EH (cell line): ENCODE measurements at places on chromosomes 2 and 18.

GRCh38 chr2:219636144-219636915 is 8.9 kb downstream of the SLC4A3 start:
- no peak for DNase-seq

- DNase-seq: no peak
Observed at GRCh38 chr2:225996462-225996828, 596.9 kb downstream of the NYAP2 start.

DNA sequence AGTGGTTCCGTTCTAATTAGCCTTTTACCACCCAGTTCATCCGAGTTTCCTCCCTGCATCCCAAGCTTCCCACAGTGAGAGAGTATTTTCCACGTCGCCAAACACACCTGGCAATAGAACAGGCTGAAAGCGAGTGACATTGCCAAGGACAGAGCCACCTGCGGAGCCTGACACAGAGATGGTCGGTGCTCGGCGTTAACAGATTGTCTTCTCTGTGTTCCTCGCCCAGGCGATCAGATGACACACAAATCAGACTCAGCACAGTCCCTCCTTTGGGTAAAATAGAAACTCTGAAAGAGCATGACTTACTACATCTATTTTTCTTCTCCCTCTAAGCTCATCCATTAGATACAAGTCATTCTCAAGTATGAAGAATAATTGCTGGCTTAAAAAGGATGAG is 107.7 kb downstream of the CD226 start:
- DNase-seq: no peak

DNA sequence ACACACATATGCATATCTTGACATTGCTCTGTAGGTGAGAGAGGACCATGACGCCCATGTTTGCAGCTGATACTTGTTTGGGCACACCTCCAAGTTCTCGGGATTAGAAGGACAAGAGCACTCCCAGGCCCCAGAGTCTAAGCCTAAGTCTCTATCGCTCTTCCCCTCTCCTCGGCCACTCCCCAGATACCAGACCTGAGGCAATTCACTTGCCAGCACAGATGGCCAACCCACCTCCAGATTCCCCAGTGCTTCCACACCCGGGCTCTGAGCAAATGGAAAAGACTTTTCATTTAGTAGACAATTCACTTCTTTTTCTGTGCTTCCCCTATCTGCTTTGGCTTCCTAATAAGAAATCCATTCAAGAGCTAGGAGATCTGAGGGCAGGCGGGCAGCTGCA is 32.9 kb downstream of the EHD3 start:
- no peak for DNase-seq

DNA sequence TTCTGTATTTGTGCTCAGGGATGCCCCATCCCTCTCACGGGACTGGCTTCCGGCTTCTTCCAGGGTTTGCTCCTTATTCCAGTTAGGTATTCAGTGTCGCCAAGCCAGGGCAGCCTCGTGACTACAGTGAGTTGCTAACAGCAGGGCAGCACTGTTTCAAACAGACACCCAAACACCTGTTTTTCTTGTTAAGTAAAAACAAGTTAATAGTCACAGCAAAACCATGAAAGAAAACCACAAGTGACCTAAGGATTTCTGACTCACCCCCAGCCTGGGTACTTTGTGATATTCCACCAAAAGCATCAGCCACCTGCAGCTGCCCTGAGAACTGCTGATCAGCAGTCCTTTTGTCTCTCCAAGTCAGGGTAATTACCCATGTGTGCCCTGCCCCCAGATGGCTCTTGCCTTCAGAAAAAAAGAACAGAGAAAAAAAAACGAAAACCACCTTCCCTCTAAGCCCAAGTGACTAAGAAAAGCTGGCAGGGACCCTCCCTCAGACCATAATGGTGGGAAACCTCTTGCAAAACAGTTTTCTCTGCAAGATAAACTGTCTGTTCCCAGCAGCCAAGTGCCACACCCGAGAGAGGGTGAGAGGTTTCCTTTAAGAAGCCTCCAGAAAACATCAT is 178.2 kb downstream of the ANAPC1 start:
- peak; percentile 78 for DNase-seq

DNA sequence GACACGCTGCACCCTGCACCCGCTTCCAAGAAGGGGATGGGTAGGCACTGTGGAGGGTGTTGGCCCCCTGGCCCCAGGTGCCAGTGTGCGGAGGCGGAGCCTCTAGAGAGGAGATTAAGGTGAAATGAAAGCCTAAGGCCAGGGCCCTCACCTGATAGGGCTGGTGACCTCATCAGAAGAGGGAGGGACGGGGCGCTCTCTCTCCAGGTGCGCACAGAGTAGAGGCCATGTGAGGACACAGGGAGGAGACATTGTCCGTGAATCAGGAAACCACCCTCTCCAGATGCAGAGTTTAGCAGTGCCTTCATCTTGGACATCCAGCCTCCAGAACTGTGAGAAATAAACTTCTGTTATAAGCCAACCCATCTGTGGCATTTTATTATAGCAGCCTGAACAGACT is 62.3 kb downstream of the PSMG2 start:
- DNase-seq: no peak

- DNase-seq: no peak
Observed at GRCh38 chr18:63225434-63225833, 94.1 kb downstream of the BCL2 start.

- DNase-seq: no peak
Observed at GRCh38 chr2:217740756-217741155, 262.0 kb downstream of the TNS1 start.

DNA sequence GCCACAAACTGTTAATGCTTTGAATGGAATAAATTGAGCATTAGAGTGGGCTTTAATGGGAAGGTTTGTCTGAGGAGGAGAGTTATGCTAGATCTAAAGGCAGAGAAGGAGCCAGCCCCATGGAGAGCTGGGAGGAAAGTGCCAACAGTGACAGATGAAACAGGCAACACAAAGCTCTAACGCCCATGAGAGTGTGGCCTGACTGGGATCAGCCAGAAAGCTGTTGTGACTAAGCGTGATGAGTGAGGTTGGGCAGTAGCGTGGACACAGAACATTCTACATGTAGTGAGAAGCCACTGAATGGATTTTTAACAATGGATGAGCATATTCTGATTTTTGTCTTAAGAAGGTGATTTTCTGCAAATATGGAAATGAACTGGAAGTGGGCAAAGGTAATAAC is 185.3 kb upstream of the SIX2 start:
- no peak for DNase-seq

DNA sequence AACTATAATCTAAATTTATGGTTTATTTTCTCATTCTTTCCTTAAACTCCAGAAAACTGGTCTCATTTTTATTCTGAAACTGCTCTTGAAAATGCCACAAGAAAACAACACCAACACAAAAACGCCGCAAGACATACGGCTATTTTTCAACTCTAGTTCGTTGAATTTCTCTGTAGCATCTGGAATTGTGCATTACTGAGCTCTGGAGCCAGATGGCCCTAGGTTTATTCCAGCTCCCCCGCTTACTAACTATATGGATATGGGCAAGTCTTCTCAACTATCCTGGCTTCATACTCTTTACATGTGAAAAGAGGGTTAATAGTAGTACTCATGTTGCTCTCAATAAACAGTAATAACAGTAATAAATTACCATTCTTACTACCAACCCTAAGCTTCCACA is 19.9 kb downstream of the FAM98A start:
- no peak for DNase-seq

DNA sequence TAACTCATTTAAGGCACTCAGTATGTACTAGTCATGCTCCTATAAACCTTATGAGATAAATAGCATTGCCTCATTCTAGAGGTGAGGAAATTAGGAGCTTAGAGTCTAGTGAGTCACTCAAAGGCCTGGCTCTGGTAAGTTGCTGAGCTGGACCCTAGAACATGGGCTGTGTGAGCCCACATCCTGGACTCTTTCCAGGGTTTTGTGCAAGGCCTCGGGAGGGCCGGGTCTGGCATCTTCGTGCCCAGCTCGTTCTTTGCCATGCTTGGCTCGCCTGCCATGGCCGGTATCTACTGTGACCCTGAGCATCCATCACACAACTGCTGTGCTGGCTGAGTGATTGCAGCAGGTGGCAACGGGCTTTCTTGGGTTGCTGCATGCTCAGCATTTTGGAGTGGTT is 168.0 kb downstream of the LPIN1 start:
- no peak for DNase-seq

GRCh38 chr2:128727404-128727803 is 408.7 kb upstream of the HS6ST1 start:
- no peak for DNase-seq

- DNase-seq: no peak
Observed at GRCh38 chr2:176380341-176380740, 111.1 kb downstream of the MTX2 start.

- peak; percentile 85 for DNase-seq
Observed at GRCh38 chr2:69816923-69817542, 12.4 kb upstream of the GMCL1 start.

DNA sequence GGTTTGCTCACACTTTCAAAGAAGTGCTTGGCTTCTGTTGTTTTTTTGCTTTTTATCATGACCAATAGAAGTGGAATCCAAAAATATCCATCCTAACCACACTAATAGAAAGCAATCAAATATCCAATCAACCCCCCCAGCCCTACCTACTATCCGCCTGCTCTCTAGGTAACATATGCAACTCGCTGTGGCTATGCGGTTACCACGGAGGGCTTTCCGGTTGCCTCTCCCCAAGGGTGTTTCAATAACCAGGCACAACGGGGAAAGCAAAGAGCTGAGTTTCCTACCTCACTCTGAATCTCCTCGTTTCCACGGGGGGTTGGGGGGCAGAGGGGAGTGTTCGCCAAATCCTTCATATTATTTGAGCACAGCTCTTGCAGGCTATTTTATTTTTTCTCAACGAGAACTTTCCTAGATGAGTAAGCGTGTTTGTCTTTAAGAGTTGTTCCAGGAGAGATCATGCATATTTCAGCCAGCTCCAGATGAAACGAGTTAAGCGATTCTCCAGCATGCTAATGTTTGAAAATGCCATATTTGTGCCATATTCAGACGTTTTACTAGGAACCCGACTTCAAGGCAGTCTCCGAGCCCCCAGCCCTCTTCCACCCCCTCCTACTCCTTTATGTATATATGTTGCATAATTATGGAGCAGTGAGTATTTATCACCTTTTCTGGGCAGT is 30.3 kb downstream of the PAX3 start:
- peak; percentile 26 for DNase-seq

DNA sequence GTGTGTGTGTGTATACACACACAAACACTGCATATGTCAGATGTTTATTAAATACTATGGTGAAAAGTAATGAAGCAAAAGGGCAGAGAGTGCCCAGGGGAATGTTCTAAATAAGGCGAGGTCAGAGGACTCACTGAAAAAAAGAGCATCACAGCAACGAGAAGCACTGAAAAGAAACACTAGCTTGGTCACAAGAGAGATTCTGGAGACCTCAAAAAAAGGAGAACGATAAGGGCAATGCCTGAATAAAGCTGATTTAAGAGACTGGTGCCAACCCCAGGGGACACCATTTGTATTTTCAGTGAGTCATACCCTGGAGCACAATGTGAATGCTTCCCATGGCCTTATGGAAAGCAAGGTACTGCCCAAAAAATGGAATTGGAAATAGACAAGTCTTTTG is 14.5 kb downstream of the SLC40A1 start:
- no peak for DNase-seq

DNA sequence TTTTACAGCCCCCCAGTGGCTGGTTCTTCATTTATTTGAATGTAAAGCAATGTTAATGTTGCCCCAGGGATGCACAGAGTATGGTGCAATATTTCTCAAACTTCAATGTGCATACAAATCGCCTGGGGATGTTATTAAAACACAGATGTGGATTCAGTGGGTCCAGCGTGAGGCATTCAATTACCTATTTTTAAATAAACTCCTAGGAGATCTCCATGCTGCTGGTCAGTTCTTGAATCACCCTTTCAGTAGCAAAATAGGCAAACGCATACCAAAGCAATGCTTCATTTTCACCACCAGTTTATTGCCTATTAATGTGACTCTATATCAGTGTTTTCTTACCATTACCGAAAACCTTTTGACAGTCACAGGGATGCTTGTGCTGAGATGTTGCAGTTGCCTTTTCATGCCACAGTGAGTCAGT is 530.7 kb downstream of the CBLN2 start:
- no peak for DNase-seq

DNA sequence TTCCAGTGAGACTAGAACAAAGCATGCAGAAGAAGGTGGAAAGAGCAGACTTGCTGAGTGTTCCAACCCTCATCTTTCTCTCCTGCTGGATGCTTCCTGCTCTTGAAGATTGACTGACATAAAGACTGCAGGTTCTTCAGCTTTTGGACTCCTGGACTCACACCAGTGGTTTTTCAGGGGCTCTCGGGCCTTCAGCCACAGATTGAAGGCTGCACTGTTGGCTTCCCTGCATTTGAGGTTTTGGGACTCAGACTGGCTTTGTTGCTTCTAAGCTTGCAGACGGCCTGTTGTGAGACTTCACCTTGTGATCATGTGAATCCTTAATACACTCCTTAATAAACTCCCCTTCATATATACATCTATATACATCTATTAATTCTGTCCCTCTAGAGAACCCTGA is 20.4 kb downstream of the VRK2 start:
- no peak for DNase-seq

- DNase-seq: peak; percentile 27
Observed at GRCh38 chr2:172307800-172308199, 119.6 kb upstream of the ITGA6 start.

GRCh38 chr2:19772981-19773380 is 128.8 kb downstream of the TTC32 start:
- peak; percentile 86 for DNase-seq

DNA sequence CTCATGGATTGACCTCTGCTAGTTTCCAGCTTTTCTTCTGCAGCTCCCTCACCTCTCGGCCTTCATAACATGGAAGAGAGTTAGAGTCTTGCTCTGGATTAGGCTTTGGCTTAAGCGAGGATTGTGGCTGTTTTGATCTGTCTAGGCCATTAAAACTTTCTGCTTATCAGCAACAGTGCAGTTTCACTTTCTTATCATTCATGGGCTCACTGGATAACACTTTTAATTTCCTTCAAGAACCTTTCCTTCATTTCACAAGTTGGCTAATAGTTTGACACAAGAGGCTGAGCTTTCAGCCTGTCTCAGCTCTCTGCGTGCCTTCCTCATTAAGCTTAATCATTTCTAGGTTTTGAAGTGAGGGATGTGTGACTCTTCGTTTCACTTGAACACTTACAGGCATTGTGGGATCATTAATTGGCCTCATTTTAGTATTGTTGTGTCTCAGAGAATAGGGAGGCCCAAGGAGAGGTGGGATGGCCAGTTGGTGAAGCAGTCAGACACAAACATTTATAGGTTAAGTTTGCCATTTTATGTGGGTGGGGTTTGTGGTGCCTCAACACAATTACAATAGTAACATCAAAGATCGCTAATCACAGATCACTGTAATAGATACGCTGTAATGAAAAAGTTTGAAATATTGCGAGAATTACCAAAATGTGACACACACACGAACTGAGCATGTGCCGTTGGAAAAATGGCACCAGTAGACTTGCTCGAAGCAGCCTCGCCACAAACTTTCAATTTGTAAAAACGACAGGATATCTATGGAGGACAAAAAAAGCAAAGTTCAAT is 129.3 kb downstream of the ZNF236 start:
- no peak for DNase-seq

GRCh38 chr18:13036622-13037320 is 45.6 kb downstream of the CEP192 start:
- DNase-seq: peak; percentile 36

GRCh38 chr18:6001867-6002266 is 106.5 kb upstream of the TMEM200C start:
- peak; percentile 19 for DNase-seq

- DNase-seq: no peak
Observed at GRCh38 chr2:62175728-62176127, 20.2 kb upstream of the B3GNT2 start.
